HepG2 (cell line): ENCODE measurements at places on chromosomes 3 and 15.

- no peak for DNase-seq
Measured at GRCh38 chr15:92817339-92817886, 82.7 kb upstream of the CHD2 start.

GRCh38 chr3:53254509-53255422 is 1.1 kb downstream of the TKT start:
- no peak for DNase-seq

- DNase-seq: no peak
Measured at GRCh38 chr3:48960841-48961413, 29.1 kb upstream of the P4HTM start.

DNA sequence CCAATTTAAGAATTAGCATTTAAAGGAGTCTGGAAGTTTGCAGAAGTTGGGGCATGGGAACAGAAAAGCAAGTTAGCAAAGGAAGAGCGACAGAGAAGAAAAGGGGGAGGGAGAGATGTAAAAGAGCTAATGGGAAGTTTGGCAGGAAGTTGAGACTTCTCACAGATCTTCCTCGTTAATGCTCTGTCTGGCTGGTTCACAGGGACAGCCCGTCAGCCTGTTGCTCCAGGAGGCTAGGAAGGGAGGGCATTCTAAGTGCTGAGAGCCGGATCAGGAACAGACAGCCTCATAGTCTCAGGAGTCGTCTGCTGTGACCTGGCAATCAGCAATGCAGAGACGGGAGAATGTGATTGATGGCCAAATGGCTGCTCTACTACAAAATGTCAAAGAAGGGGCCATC is 150.3 kb downstream of the AGBL1 start:
- DNase-seq: no peak

DNA sequence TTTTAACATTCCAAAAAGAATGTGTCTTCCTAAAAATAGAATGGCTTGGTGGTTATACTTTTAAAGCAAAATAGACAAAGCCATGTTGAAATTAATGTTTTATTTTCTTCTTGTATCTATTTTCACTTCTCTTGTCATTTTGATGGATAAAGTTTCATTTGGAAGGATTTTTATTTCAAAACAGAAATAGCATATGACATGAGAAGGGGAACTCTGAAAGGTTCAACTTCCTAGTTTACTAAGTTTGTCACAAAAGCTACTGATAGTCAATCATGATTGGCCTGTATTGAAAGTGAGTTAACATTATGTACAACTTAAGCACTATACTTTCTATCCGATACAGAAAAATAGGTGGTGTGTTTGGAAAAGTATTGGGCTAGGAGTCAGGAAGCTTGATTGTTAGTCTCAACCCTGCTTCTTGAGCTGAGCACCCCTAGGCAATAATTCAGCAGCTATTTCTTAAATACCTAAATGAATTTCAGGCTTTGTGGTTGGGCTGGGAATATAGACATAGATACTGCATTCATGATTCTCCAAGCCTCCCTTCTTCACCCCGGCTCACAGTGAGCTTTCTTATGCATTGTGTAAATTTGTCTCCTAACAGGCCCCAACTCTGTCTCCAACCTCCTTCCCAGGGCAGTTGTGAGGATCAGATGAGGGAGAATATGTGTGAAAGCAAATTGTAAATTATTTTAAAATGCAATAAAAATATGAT is 46.9 kb upstream of the CSPG4 start:
- no peak for DNase-seq

- DNase-seq: no peak
Measured at GRCh38 chr3:110193074-110193473, 855.7 kb upstream of the DPPA4 start.

DNA sequence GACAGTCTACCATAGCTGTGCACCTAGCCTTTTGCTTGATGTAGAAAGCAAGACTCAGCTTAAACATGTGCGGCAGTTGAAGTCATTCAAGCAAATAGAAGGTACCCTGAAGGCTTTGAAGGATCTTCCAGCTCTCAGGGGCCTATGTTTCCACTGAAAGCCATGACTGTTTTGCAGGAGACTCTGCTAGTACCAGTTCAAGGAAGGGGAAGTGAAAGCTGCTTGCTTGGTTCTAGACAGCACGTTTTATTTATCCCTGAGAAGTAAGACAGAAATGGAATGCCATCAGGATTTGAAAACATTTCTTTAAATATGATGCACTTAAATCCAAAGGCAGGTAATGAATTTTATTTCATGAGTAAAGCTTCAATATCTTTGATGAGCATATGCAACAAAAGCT is 311.4 kb downstream of the PDCD6IP start:
- no peak for DNase-seq

GRCh38 chr15:100204211-100204610 is 137.6 kb downstream of the ADAMTS17 start:
- no peak for DNase-seq

DNA sequence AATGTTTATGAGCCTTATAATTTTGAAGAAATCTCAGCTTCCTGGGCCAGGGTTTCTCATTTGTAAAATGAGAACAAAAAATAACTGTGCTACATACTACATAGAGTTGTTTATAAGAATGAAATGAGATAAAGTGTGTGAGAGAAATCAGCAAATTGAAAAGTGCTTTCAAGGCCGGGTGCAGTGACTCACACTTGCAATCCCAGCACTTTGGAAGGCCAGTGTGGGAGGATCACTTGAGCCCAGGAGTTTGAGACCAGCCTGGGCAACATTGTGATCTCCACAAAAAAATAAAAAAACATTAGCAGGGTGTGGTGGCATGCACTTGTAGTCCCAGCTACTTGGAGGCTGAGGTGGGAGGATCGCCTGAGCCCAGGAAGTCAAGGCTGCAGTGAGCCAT is 22.4 kb downstream of the FOXB1 start:
- no peak for DNase-seq

DNA sequence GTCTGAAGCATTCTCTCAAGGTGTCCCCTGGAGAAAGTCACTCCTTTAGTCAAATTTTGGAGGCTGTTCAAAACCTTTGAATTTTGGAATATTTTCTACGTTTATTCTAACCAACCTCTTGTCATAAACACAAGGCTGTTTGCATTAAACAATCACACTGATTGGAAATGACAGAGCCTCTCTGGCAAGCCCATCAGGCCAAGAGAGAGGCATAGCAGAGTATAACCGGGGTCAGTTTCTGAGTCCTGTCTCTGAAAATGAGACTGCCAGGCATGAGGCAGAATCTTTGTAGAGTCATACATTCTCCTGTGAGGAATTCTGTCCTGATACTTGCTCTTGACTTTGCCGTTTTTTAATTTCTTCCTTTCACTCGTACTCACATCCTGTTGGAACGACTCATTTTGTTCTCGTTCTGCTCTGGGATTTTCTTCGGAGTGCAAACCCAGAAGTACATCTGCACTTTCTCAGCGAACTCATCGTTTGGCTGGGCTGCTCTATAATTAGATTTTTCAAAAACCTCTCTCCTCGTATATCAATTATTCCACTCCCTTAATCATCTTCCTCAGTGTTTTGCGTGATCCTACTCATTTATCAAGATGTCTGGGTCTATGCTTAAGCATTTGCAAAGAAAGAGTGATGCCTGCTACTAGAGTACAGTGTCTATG is 114.2 kb downstream of the AGBL1 start:
- DNase-seq: no peak

GRCh38 chr3:108891833-108892232 is 61.8 kb downstream of the GUCA1C start:
- DNase-seq: no peak

- DNase-seq: peak; percentile 43
Measured at GRCh38 chr3:113287803-113288648, 76.7 kb downstream of the BOC start.

DNA sequence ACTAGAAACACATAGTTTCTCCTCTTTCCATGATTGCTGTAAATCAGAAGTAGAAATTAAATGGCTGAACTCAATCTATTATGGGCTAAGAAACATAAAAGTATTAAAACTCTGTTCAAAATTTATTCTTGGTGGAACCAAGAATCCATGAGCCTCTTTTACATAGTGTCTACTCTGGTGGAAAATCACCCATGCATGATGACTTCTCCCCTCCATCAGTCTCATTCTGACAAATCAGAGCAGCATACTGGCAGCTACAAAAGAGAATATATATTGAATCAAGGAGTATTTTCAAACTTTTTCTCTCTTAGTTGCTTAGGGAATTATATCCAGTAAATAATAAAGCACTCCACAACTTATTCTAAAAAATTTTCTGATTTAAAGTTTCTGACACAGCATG is 536.9 kb upstream of the CCDC54 start:
- DNase-seq: no peak

DNA sequence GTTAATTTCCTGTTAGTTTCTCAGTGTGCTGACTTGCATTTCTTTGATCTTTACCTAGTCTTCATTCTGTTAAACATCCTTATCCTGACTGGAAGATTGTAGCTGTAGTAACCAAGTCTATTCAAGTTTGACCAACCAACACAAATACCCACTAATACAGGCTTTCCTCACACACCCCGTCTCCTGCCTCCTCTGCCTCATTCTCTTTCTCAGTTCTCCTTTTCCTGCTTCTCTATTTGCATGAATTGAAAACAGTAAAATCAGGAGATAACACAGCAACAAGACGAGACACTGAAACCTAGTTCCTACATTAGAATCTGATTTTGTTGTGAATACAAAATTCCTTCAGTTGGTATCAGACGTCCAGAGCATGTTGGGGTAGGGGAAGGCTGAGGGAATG is 116.9 kb upstream of the ARPP21 start:
- no peak for DNase-seq

DNA sequence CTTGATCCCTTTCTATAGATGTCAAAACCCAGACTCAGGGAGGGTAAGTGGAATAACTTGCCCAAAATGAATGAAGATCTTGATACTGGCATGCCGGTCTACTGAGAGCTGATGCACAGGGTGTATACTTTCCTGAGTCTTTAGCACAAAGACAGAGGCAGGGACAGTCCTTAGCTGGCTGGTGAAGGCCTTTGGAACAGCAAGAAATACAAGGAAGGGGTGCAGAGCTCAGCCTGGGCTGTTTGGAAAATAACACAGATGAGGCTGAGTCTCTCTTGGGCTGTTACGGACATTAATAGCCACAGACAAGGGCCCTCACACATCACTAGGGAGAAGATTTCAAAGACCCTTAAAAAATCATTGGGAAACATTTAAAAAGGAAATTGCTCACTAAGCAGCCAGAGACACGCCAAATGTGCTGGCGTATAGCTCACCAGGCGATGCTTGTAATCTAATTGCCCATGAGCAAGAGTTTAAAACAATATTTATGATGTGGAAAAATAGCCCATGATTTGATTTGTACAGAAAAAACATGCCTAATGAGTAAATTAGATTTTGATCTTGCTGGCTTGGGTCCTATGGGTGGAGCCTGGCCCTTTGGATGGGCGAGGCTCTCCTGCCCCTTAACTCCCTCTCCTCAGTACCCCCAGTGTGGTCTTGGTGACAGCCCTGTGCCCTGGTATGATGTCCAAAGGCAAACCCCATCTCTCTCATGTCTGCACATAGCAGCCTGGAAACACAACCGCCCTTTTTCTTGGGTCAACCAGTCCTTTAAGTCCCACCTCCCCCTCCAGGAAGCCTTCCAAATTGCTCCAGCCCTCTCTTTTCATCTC is 81.8 kb upstream of the MRPS22 start:
- no peak for DNase-seq

GRCh38 chr3:197522183-197522715 is 33.5 kb downstream of the BDH1 start:
- no peak for DNase-seq

- DNase-seq: peak; percentile 2
Measured at GRCh38 chr3:135125171-135125801, 330.2 kb downstream of the EPHB1 start.

- no peak for DNase-seq
Measured at GRCh38 chr3:149507491-149508324, 33.2 kb downstream of the TM4SF4 start.

DNA sequence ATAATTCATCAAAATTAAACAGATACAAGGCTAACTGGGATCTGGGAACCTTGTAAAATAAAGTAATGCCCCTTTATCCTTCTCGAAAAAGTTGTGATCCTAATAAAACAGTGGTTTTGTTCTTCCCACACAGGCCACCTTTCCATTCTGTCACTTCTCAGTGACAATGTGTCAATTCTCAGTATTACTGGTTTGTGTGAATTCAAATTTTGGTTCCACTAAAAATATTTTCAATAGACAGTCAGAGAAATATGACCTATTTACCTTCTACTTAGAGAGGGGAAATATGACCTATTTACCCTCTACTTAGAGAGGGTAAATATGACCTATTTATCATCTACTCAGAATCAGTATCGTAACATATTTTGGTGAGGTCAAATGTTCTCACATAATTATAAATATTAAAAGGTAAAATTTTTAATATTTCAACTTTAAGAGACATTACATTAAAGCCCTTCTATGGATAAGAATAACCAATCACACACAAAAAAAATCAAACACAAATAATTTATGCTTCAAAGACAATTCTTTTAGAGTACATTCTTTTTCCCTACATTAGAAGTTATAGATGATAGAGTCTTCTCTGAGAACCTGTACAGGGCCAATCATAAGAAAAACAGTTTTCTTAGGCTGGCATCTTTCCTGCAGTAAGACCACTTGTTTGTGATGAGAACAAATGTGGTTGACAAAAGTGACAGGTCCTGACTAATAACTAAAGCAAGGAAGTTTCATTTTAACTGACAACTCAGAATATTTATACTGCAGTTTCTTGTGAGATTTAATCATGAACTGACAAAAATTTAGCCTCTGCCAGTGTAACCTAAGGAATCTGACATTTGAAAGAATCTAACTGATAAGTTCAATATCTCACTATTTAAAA is 323.3 kb downstream of the DIPK2A start:
- DNase-seq: no peak

GRCh38 chr3:133457465-133458067 is 57.7 kb downstream of the BFSP2 start:
- no peak for DNase-seq

GRCh38 chr15:38879909-38880471 is 315.4 kb upstream of the RASGRP1 start:
- no peak for DNase-seq

GRCh38 chr3:56253941-56254665 is 214.2 kb downstream of the ERC2 start:
- DNase-seq: no peak

- no peak for DNase-seq
Measured at GRCh38 chr3:127391436-127392155, 103.8 kb upstream of the PRR20G start.

DNA sequence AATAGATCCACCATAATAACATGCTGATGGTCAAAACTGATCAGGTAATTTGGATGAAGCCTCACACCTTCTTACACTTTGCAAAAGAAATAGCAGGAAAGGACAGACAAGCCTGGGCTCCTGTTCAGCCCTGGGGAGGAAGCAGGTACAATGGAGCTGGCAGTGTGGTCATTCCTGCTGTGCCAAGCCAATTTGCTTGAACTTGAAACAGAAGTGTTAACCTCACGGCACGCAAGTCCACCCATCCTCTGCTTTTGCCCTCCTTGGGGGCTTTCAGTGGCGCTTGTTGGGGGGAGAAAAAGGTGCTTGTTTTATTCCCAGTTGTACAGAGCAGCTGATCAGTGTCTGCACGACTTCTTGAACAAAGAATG is 36.8 kb upstream of the RFTN1 start:
- no peak for DNase-seq

- DNase-seq: peak; percentile 32
Measured at GRCh38 chr3:104628185-104628789, 738.4 kb upstream of the ALCAM start.
